Pulmonary artery endothelial cell (primary cell): ENCODE measurements at places on chromosomes 5 and 9. TPM values are rescaled to one million over a fixed set of nuclear protein-coding genes. Genes with fewer than 3 reads are reported as not detected.

GRCh38 chr5:107275333-107275732, 395.4 kb downstream of the EFNA5 start:
- DNase-seq, result no peak

Gene NRG2
- 0.46 and 0.71 TPM in 2 replicates for total RNA-seq

Gene DDX31
- total RNA-seq, result 12.7 and 14.0 TPM in 2 replicates

Gene DMGDH
- 0.20 and 0.25 TPM in 2 replicates for total RNA-seq

Gene TAF11L10
- not detected in 2 replicates for total RNA-seq

Gene PFN3
- not detected in 2 replicates for total RNA-seq
